Mesenteric fat pad (tissue), 1 donor: ENCODE measurements at places on chromosomes 7 and 10.

DNA sequence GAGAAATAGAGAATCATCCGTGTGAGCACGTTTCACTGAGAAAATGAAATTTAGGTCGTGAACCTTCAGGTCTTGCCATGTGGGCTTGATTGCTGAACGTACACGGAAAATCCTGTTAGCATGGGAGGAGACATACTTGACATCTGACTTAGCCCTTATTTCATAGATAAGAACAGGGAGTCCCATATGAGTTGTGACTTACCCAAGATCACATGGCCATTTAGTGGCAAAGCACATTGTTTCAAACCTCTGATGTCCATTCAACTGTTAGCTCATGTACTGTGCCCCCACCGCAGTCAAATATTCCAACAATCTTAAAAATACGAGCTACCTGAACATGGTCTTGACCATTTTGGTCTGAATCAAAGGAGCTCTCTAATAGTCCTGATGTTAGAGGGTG lies 411.2 kb upstream of the FZD8 start:
- DNase-seq: no peak

DNA sequence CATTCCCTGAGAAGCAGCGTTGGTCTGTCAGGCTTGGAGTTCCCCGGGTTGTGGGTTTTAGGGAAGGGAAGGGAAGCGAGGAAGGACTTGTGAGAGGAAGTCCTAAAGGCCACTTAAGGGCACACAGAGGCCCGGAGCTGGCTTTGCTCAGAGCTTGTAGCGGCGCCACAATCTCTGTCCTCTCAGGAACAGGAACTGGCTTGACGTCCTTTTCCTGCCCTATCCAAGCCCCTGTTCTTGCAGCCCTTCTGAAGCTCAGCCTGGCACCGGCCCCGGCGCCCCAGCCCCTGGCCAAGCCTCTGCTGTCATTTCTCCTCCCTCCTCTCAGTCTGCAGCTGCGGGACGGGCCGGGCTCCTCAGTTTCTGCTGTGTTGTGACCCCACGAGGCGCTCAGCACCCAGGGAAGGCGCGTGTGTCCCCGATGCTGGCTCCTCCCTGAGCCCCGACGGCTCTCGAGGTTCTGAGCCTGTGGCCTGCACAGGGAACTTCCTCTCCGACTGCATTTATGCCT lies at the start of gene GIMAP8:
Gene GIMAP8 (plus strand): TSS at position 140 of the 511 bp plus-strand sequence. CDS start 16,069 bp downstream, outside the sequence.
- DNase-seq: peak; percentile 92

DNA sequence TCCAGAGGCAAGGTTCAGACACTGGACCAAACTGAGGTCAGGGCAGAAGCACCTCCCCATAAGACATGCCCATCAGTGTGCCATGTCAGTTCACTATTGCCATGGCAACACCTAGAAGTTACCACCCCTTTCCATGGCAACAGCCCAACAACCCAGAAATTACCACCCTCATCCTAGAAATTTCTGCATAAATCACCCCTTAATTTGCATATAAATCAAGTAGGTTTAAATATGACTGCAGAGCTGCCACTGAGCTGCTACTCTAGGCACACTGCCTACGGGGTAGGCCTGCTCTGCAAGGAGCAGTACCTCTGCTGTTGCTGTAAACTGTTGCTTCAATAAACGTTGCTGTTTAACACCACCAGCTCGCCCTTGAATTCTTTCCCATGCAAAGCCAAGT lies 12.7 kb downstream of the STEAP2 start:
- no peak for DNase-seq

DNA sequence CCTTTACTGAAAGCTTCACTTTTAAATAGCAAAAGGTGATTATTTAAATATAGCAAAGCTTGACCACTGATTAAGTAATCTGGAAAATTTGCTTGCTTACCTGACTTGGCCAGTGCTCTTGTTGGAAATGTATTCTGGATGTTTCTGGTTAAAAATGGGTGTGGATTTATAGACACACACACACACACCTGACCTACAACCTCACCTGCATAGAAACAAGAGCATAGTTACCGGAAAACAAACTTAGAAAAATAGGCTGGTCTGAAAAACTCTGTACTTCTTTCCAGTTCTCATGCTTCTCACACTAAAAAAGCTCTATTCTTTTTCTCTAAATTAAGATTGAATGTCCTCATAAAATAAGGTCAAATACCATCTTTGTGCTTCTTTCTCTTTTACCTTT lies at the start of gene AGR3:
Gene AGR3 (minus strand): TSS at position 140 of the 400 bp plus-strand sequence. CDS start 3,365 bp downstream, outside the sequence.
- no peak for DNase-seq

DNA sequence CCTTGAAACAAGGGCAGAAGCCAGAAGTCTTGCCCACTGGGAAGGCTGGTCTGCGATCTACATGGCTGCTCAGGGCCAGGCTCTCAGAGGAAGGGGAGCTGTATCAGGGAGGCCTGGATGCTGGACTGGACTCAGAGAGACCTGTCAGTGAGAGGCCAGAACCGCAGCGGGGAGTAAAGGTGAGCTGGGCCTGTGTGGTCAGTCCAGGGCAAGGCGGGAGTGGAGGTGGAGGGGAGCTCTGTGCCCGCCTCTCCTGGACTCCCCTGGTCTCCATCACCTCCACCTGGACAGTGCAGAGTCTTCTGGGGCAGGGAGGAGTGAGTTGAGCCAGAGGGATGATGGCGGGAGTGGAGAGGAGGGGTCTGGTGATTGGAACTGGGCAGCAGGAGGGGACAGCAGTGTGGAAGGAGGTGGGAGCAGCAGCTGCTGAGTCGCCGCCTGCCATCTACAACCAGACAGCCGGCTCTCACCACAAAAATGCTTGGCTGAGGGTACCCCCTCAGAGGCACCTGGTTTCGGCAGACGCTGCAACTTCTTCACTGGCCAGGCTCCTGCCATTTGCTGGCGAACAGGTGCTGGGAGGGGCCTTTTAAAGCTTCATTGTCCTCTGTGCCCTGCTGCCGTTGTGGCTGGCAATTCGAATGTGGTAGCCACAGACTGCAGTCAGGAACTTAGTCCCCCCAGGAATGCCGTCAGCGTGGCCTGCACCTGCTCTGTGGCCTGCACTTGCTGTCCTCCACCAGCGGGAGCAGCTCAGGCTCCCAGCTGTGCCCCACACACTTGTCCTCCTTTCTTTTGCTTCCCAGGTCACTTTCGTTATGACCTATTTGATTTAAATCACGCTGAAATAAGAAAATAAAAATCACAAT lies 3.5 kb downstream of the RASSF4 start:
- DNase-seq: no peak

DNA sequence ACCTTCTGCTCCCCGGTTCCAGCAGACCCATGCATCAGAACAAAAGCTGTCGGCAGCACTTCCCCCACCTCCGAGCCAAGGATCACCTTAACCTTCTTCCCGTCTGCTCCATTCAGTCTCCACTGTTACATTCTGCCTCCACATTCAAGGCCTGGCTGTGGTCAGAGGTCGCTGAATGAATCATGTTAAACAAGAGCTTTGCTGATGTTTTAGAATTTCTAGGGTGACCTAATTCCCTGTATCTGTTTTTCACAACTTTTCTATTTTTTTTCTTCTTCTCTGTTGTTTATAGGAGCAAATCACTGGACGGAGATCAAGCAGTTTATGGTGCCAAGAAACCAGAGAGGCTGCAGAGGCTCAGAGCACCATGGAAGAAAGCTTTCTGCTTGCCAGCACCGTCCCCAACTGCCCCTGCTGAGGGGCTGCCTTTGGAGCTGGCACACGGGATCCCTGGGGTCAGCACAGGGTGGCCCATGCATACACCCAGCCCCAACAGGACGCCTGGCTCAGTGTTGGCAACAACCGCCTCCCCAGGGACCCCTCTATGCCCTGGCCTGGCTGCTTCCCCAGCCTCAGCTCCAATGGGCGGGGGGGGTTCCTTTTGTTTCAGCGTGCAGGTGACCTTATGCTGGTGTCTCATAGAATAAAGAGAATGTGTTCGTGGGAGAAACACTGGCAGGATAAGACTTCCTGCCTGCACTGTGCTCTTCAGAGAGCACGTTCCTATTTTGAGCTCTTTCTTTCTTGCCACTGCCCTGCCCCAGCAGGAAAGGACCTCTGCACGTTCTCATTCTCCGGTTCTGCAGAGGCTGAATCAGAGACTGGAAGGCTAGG lies 182.7 kb upstream of the LYZL2 start:
- DNase-seq: no peak
